ENCODE measurements at places on chromosomes 1 and 21.

DNA sequence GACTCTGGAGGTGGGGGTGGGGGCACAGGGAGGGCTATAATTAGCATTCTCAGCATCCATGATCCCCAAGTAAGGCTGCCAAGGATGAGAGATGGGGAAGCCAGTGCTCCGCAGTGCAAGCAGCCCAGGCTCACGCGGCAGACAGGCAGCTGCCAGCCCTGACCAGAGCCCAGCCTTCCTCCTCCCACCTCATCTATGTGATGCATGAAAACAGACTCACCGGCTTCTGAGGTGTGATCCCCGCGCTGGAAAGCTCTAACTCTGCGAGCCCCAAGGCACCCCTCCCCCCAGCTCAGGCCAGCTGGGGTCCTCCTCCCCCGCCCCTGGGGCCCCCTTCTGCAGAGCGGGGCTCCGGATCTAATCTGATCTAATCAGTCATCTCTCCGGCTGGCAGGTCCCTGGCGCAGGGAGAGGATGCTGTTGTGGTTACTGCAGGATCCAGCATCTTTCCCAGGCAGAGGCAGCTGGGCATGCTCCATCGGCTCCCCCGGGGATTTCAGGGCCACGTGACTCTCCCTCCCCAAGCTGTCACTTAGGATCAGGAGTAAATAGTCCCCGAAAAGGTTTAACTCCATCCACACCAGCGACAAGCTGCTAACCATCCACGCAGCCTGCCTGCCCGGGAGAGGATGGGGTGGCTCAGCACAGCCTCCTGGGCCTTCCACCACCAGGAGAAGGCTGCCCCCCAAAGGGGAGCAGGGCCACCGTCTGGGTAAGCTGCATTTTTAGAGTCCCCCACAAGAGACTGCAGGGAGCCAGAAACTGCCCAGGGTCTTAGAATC is at the start of gene PLEKHA6:
Gene PLEKHA6 (minus strand): TSS at position 456 of the 782 bp plus-strand sequence. CDS start 86,202 bp downstream, outside the sequence.
- no peak for DNase-seq

GRCh38 chr1:55156093-55156492 is 59.1 kb downstream of the USP24 start:
- no peak for DNase-seq

- DNase-seq, result no peak
Measured at GRCh38 chr1:156167536-156167935, 14.2 kb downstream of the SEMA4A start.

- no peak for DNase-seq
Measured at GRCh38 chr1:14853518-14853917, 255.0 kb downstream of the KAZN start.

- DNase-seq, result no peak
Measured at GRCh38 chr1:245016700-245017099, 138.1 kb upstream of the KIF26B start.

GRCh38 chr1:231020139-231020601 is 19.9 kb downstream of the FAM89A start:
- no peak for DNase-seq

DNA sequence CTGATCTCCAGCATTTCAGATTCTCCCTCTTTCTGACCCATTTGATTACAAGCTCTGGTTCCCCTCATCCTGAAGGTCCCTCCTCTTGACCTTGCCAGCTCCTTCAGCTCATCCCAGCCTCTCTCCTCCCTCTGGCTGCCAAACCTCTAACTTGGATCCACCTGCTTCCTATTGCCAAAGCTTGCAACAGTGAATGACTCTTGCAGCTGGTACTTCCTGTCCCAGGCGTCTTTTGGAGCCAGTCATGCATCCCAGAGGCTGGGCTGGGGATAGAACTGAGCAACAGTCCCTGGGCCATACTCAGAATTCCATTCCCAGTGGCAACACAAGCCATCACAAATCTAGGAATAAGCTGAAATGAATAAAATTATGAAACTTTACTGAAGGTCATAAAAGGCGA is 27.7 kb upstream of the SPOCD1 start:
- peak; percentile 9 for DNase-seq

- DNase-seq, result no peak
Measured at GRCh38 chr1:2322581-2323211, 68.7 kb downstream of the MORN1 start.

DNA sequence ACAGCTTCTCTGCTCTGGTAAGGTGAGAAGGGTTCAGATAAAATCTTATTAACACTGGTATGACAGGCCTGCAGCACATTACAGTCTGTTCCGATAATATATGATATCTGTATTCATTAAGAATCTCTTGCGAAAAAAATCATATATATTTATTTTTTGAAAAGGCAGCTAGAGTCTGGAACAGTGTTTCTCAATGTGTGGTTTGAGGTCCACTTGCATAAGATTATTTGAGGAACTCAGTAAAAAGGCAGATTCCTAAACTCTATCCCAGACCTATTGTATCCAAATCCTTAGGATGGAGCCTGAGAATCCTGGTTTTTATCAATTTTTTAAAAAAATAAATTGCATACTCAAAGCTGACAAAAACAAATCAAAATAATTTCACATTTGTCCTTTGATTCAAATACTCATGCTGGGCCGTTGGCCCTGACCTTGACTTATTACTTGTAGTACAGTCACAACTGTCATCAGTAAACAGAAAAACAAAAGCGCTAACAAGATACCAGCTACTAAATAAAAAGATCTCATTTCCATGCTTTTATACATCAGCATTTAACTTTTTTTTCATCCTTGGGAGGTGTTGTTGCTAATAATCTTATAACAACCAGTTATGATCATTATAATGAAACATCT is 60.6 kb downstream of the RGS2 start:
- no peak for DNase-seq

DNA sequence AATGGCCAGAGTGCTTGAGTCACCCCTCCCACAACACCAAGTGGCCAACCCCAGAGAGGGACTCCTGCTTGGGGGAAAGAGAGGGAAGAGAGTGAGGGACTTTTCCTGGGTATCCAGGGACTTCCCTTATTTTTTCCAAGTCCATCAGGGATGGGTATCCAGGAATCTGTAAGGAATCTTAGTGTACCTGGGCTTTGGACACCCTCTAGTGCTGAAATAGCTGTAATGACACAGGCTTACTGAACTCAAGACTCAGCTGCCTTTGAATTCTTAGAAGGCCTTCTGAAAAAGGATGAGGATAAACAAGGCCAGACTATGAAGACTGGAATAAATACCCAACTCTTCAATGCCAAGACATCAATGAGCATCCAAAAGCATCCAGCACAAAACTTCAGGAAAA is 12.0 kb downstream of the TSHB start:
- peak; percentile 10 for DNase-seq

DNA sequence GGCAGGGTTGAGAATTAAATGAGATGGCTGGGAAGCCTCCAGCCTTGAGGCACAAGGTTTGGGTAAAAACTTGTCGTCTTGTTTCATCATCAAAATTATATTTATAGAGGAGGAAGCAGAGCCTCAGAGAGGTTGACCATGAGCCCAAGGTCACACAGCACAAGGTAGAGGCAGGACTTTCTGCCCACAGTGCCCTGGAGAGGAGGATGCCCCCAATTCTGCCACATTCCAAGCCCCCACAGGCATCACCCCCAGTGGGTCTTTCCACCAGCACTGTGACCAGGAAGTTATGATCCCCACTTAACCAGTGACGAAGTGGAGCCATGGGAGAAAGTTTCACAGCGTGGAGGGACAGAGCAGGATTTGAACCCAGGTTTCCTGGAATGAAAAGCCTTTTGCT is 400.0 kb downstream of the MATN1 start:
- no peak for DNase-seq

DNA sequence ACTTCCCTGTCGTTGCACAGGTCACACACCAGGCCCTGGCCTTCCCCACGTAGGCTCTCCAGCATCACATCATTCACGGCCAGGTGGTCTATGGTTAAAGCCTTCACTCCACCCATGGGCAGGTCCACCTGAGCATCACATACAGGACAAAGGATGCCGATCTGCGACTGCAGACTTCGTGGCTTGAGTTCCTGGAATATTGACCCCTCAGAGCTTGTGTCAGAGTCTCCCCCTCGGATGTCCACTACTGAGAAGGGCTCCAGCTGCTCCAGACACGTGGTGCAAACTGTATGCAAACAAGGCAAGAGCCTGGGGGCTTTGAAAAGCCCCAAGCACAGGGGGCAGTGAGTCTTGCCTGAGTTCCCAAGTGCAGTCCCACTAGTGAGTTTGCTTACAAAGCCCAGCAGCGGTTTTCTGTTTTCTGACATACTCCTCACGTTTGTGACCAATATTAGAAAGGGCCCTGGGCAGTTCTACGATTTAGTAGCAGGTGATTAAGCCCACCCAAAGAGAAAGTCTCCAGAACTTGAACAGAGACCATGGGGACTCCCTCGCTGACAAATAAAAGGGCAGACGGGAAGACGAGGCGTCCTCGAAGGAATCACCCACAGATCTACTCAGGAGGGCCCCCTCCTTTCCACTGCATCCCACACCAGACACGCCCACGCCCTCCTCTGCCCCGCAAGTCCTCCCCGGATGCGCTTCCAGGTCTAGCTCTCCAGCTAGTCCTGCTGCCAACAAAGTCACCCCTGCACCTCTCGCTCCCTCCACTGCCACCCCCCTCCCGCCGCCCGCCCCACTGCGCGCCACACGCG is 568 bp downstream of the TRIM45 start:
- DNase-seq, result peak; percentile 43

GRCh38 chr1:9093581-9093980 is 24.1 kb upstream of the SLC2A5 start:
- DNase-seq, result no peak

DNA sequence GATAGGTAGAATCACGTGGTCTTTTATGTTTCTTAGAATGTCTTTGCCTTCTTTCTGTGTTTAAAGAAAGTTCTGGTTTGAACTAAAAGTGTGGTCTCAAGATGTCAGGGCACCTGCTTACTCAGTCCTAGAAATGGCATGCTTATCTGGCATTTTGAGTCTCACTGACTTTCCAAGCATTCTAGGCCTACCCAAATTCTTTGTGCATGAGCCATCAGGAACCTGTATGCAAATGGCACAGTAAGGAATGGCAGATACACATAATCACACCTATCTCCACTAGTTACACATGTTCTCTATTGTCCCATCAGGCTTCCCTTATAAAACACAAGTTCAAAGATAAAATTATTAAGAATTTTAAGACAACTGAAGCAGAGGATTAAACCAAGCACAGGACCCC is 29.5 kb upstream of the CLCA4 start:
- DNase-seq, result peak; percentile 55

DNA sequence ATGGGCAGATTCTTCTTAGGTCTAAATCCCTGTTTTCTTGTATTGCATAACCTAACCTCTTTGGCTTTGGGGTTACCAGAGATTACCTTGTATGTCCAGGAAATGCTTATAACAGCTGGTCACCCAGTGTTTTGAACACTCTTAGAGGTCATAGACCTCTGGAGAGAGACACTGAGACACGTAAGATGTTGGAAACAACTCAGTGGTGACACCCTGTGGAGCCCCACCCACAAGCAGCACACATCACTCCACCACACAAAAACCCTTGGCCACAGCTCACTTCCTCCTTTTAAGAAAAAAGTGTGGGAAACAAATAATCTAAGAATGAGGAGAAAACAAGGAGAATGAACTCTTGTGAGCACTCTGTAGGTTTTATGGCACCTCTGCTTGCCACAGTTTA is 26.3 kb upstream of the CYP4B1 start:
- no peak for DNase-seq

DNA sequence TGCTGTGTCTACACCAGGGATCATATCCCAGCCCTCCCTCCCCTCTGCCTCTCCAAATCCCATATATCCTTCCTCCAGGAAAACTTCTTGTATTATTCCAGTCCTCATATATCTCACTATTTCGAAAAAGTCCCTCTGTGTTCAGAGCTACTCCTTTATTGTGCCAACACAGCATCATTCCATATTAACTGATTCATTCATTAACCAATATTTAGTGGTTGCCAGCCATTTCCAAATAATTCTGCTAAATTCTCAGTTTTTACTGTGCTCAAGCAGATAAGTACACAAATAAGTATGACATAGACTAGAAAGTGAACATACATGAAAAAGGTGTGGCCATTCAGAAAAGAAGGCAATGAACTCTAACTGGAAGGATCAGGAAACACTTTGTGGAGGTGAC is 241.6 kb upstream of the DUSP10 start:
- DNase-seq, result no peak

GRCh38 chr21:27681038-27681437 is 714.1 kb upstream of the ADAMTS5 start:
- no peak for DNase-seq

DNA sequence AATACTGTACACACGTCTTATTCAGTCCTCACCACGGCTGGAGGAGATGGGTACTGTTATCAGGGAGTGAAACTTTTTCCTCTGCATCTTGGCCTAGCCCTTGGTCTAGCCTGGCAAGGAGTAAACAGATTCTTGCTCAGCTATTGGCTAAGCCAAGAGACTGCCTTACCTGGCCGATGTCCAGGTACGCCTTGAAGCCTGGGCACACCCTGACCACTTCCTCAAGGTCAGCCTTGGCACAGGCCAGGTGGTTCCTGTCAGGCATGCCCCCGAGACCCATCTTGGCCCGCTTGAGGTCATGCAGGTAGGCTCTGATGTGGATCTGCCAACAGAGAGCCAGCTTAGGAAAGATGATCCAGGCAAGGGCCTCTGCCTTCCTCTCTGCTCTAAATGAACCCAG is 17.8 kb upstream of the PARS2 start:
- DNase-seq, result no peak

GRCh38 chr1:163876546-163876945 is 554.8 kb downstream of the NUF2 start:
- DNase-seq, result no peak

- peak; percentile 95 for DNase-seq
Measured at GRCh38 chr1:119647734-119648619, at the start of gene ZNF697. Gene ZNF697 (minus strand): TSS chr1:119648266. CDS start chr1:119626100, 22,166 bp downstream.

GRCh38 chr1:6041432-6042062 is 4.1 kb upstream of the KCNAB2 start:
- DNase-seq, result no peak

GRCh38 chr1:30194741-30195423 is 528.5 kb downstream of the MATN1 start:
- no peak for DNase-seq

GRCh38 chr1:92273039-92273438 is 25.7 kb downstream of the GLMN start:
- DNase-seq, result no peak

DNA sequence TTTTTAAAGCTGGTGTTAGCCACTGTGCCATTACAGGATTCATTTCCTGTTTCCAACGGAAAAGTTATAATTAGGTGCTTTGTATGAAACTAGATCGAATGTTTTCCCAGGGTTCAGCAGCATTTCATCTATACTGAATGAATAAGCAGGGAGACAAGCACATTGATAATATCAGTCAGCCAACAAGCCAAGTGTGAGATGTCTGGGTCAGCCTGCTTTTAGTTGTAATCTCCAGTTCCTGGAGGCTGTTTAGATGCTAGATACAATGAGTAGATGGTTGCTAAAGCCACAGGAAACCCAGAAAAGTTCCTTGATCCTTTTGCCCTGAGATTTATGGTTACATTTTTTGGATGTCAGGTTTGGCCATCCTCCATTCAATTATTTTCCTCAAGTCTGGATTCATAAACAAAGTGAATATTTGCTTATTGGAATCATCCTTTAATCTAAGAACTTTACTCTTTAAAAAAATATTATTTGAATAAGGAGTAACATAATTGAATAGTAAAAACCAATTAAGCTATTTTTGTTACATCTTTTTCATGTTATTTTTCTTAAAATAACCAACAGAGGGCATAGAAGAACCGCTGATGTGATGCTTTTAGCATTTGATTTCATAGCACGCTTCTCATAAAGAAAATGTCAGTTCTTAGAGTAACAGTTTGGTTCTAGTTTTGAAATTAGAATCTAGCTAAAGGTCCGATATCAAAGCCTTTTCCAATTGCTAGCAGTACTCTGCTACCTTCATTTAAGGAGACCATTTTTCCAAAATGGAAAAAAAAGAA is 76.6 kb downstream of the HSPA13 start:
- no peak for DNase-seq

GRCh38 chr1:161722406-161722805 is 1.1 kb downstream of the FCRLB start:
- DNase-seq, result no peak

- peak; percentile 61 for DNase-seq
Measured at GRCh38 chr1:200306944-200307754, 102.7 kb downstream of the ZNF281 start.
